ENCODE measurements at places on chromosomes 1 and 21.

DNA sequence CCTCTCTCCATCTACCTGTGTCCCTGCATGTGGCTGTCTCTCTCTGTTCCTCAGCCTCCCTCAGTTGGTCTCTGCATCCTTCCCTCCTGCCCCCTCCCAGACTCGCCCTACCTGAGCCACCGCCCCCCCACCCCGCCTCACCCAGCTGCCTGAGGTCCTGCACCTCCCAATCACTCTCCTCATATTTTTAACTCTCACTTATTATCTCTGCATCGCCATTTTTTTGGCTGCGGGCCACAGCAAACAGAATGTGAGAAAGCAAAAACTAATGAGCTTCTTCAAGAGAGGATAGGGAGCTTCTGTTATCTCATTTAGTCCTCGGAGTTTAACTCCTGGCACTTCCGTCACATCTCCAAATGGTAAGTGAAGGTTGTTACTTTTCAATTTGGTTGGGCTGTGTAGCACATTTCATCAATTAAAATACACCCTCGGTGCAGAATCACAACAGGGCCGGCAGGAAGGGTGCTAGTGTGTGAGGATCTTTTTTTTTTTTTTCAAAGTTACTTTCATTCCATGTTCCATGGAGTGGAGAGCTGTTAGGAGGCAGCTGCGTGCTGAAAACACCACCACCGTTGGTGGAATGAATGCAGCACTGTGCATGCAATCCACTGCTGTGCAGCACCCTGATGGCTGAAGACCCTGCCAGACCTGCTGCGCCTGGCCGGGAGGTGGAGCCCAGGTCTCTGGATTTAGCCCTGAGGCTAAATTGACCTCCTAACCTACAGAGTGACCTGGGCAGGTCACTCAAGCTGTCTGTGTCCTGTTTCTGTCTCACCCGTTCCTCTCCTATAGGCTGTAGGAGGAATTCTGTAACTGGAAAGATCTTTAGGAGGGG is 157.2 kb upstream of the NFIA start:
- DNase-seq, result no peak

DNA sequence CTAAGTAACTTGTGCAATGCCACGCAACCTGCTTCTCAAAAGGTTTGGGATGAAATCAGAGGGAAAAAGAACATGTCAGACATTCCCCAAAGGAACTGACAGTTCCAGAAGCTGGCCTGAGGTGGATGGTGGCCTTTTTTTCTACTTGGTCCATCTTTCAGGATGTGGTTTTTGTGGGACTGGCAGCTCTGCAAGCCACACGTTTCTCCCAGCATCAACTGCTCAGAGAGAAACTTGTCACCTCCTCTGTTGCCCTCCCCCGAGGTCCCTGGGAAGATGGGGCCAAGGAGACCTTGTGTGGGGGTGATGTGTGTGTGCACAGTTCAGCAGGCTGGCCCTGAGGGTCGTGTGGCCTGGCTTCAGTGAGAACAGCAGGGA is 2.5 kb upstream of the DHRS3 start:
- no peak for DNase-seq

DNA sequence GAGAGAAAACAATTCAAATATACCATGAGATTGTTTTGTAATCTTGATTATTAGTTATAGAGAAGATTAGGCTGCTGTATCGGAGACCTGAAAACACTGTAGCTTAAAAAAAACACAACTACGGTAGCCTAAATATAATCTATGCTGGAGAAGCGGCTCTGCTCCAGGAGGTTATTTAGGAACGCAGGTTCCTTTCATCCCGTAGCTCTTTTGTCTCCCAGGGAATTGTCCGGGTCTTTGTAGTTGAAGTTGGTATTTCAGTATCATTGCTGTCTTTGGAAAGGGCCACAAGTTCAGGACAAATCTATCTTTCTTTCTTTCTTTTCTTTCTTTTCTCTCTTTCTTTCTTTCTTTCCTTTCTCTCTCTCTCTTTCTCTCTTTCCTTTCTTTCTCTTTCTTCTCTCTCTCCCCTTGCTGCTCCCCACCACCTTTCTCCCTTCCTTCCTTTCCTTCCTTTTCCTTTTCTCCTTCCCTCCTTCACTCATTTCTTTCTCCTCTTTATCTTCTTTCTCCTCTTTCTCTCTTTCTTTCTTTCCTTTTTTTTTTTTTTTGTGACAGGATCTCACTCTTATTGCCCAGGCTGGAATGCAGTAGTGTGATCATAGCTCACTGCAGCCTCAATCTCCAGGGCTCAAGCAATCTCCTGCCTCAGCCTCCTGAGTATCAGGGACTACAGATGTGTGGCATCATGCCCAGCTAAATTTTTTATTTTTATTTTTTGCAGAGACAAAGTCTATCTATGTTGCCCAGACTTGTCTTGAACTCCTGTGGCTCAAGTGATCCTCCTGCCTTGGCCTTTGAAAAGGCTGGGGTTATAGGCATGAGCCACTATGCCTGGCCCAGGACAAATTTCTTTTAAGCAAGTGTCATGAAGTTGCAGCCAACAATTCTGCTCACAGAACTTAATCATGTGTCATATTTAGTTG is 10.9 kb upstream of the NFIA start:
- DNase-seq, result no peak

DNA sequence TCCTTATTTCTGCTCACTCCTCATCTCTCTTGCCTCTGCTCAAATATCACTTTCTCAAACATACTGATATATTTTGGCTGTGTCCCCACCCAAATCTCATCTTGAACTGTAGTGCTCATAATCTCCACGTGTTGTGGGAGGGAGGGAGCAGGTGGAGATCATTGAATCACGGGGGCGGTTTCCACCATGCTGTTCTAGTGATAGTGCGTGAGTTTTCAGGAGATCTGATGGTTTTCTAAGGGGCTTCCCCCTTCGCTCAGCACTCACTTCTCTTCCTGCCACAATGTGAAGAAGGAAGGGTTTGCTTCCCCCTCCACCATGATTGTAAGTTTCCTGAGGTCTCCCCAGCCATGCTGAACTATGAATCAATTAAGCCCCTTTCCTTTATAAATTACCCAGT is 26.6 kb downstream of the ZBTB8OS start:
- no peak for DNase-seq

- DNase-seq, result no peak
These were observed 14.8 kb downstream of the PI4KB start for GRCh38 chr1:151312411-151312810.

GRCh38 chr1:233672732-233673131 is 58.8 kb downstream of the KCNK1 start:
- DNase-seq, result no peak

GRCh38 chr1:24091971-24092482 is 19.9 kb downstream of the MYOM3 start:
- no peak for DNase-seq

DNA sequence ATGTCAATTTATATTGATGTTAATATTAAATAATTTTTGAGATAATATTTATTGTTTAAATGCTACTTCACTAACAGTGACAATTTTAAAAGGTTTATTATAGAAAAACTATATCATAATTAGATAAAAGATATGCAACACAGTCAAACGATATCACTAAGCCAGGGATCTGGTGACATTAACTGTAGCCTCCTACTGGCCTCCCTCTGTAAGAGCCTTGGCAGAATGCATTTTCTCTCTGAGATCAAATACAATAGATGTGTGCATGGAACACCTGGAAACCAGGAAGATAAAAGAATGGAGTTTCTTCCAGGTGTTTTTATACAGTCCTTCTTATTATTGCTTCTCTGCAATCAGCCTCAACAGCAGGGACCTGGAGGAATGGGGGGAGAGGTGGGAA is 1762.1 kb downstream of the BRINP3 start:
- no peak for DNase-seq

DNA sequence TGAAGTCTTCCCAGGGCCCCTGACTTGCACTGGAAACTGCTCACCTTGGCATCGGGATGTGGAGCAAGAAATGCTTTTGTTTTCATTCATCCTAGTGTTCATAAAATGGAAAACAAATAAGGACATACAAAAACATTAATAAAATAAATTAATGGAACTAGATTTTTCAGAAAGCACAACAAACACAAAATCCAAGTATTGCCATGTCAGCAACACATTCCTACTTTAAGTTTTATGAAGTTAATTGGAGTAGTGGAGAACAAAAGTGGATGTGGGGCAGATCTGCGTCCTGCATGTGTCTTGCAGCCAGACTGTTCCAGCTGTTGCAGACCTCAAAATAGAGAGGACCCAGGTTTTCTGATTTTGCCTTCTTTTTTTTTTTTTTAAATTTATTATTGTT is 32.9 kb downstream of the PRMT2 start:
- no peak for DNase-seq

DNA sequence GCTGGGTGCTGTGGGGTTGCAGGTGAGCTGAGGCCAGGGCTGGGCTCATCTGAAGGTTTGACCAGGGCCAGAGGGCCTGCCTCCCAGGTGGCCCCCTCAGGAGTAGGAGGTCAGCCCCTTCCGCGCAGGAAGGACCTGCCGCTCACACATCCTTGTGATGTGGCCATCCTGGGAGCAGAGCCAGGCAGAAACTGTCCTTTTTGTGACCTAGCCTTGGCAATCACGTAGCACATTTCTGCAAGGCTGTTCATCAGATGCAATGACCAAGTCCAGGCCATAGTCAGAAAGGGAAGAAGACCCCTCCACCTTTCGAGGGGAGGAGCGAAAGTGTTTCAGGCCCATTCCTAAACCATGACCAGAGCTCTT is 55.5 kb upstream of the TRAPPC10 start:
- no peak for DNase-seq

DNA sequence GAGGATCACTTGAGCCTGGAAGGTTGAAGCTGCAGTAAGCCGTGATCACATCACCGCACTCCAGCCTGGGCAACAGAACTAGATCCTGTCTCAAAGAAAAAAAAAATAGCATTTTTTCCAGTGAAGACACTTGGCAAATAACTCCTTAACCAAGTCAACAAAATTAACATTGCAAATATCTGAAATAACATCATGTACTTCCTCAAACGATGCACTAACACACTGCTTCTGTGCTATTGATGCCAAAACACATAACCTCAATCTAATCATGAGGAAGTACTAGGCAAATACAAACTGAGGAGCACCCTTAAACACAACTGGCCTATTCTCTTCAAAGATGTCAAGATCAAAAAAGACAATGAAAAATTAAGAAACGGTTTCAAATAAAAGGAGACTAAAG is 32.3 kb downstream of the PABPC4 start:
- DNase-seq, result no peak

DNA sequence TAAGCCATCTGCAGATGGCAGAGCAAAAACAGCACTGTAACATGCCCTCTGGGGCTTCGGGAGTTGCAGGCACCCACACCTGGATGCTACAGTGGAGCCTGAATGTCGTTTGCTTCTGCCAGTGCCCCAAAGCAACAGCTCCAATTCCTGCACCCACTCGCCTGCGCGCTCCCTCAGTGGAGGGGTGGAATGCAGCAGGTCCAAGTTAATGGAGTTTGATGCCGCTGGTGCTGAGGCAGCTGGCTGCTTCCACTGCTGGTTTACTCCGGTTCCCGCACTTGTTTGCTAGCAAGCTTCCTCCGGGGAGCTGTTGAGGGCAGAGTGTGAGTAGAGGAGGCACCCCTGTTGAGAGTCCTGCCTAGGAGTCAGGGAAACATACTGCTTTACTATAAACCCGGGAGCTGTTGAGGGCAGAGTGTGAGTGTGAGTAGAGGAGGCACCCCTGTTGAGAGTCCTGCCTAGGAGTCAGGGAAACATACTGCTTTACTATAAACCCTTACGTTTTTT is 584.0 kb upstream of the TMPRSS15 start:
- no peak for DNase-seq

- DNase-seq, result no peak
These were observed 115.5 kb downstream of the NMNAT2 start for GRCh38 chr1:183302452-183303322.

GRCh38 chr1:53104289-53104913 is 38.0 kb downstream of the SLC1A7 start:
- no peak for DNase-seq

DNA sequence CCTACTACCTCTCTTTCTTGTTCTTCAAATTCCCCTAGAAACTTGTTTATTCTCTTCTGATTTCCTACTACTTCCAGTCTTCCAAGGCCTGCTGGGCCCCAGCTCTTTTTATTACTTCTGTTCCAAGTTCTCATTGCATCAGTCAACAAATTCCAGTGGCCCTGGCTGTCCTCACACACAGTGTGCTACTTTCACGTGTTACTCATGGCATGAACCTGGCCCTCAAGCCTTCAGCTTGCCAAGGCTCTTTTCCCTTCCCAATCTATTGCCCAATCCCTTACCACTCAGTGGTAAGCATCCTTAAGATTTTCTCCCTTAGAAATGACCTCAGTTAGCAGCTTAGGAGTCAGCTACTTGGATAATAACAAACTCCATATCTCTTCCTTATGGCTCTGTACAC is 613.5 kb downstream of the LMO4 start:
- no peak for DNase-seq

DNA sequence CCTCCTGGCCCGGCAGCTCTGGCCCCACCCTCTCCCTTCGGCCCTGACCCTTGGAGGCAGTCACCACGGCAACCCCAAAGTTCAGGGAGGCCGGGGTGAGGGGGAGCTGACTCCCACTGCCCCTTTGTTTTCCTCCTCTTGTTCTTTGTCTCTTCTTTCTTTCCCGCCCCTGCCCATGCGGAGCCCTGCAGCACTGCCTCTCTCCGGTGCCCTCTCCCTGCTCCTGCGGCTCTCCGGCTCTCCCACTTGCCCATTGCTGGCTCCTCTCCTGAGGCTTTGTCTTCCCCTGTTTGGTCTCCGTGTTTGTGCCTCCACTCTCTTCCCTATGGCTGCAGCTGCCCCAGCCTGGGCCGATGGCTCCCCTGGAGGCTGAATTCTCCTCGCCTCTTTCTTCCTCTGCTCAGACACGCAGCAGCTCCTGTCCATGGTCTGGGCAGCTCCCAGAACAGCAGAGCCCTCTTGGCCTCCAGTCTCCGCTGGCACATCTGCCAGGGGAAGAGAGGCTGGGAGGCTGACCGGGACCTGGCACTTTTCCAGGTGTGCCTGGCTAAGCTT is 5.8 kb downstream of the CELSR2 start:
- DNase-seq, result no peak

- DNase-seq, result no peak
These were observed 118.2 kb upstream of the ADGRL4 start for GRCh38 chr1:79124756-79125155.

DNA sequence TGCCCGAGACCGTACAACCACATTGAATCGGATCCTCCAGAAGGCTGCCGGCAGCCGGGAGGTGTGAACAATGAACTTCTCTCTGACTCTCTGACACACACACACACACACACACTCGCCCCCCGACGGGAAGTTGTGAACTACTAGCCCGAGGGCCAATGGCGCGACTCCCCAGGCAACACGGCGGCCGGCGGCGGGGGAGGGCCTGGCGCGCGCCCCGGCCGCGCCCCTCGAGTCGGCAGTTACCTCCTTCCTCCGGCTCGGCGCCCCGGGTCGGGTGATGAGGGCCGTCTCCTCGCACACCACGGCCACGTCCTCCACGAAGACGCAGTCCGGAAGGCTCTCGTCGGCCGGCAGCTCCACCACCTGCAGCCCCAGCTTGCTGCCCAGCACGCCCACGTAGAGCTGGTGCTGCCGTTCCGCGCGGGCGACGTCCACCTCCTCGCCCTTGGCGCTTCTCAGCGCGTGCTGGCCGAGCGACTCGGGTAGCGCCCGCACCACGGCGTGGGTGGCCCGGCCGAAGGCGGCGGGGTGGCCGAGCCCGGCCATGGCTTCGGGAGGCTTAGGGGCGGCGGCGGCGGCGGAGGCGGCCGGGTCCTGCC is 361 bp downstream of the DDAH1 start:
- no peak for DNase-seq

GRCh38 chr1:53508991-53509666 is 49.9 kb downstream of the DMRTB1 start:
- DNase-seq, result no peak

- no peak for DNase-seq
These were observed 22.4 kb upstream of the ACTN2 start for GRCh38 chr1:236663934-236664333.

Data from activated CD8-positive, alpha-beta memory T cell treated with anti-CD3 and anti-CD28 coated beads for 1 hour (primary cell).